Trophoblast cell (in vitro differentiated cells and primary cell): ENCODE measurements at places on chromosomes 4 and X.
A peak's percentile ranks its signal among the peaks of the same experiment; 100 is the strongest.

- peak within 1 kb of the TSS; percentile 81 for H3K4me3 ChIP-seq
- H3K27me3 ChIP-seq = no peaks in the 10 kb centered on the region
- peak within 1 kb of the TSS; percentile 70 for H3K27ac ChIP-seq
- DNase-seq = peak; percentile 17
- no peaks in the 10 kb centered on the region for H3K36me3 ChIP-seq
- peaks cover 10% of the 10 kb centered on the region for H3K4me1 ChIP-seq
Measured at GRCh38 chrX:50813843-50814661, at the start of gene SHROOM4. SHROOM4 (minus strand) TSS chrX:50814194; CDS start chrX:50814018, 176 bp downstream.

DNA sequence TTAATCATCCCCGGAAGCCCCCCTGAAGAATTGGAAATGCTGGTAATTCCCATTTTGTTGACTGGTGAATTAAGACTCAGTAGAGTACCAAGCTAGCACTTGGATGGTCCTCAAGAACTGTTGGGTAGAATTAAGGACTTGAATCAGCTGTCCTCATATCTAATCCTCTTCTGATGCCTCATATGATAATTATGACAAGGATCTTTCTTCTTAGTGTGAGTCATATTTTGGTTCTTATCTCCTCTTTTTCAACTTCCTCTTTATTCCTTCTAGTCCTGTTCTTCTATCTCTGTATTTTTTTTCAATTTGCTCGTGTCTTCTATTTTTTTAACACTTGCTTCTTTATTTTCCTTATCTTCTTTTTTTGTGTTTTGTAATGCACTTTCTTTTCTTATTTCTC, 206.3 kb upstream of the ANXA3 start:
- no peaks in the 10 kb centered on the region for H3K27me3 ChIP-seq
- H3K27ac ChIP-seq = no peak overlapping the region
- DNase-seq = no peak
- H3K4me3 ChIP-seq = no peak overlapping the region

DNA sequence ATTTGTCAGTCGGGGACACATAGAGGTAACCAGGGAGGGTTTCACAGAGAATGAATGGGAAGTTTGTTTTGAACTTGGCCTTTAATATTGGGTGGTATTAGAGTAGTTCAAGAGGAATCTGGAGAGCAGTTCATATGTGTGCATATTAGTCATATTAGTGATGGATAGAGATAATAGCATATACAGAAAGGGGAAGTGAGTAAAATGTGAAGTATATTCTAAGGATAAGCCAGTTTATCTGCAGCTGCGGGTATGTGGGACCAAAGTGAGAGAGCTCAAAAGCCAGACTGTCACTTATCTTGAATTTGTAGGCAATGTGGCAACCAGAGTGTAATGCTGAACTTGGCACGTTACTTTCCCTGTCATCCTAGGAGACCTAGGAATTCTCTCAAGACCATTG, 169.9 kb downstream of the AFF2 start:
- H3K36me3 ChIP-seq = no peaks in the 10 kb centered on the region
- no peaks in the 10 kb centered on the region for H3K27me3 ChIP-seq
- no peak overlapping the region for H3K27ac ChIP-seq
- DNase-seq = peak; percentile 45

DNA sequence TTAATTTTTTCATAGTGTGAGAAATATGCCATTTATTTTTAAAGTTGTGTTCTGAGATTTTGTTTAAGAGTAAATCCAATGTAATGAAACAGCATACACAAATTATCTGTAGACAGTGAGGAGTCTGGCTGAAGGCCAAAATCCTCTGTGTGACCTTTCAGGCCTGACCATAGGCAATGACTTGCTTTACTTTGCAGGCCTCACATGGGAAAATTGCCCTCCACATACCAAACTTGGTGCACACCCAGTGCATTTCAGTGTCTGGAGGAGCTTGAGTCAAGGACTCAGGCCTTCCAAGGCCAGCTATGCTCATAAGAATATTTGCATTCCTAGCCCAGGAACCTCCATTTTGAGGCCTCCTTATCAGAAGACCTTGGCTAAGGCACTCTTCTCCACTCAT, 430.1 kb downstream of the GABRG1 start:
- DNase-seq = no peak
- H3K27ac ChIP-seq = no peak overlapping the region
- H3K27me3 ChIP-seq = no peaks in the 10 kb centered on the region
- H3K4me3 ChIP-seq = no peak overlapping the region
- H3K4me1 ChIP-seq = no peaks in the 10 kb centered on the region

DNA sequence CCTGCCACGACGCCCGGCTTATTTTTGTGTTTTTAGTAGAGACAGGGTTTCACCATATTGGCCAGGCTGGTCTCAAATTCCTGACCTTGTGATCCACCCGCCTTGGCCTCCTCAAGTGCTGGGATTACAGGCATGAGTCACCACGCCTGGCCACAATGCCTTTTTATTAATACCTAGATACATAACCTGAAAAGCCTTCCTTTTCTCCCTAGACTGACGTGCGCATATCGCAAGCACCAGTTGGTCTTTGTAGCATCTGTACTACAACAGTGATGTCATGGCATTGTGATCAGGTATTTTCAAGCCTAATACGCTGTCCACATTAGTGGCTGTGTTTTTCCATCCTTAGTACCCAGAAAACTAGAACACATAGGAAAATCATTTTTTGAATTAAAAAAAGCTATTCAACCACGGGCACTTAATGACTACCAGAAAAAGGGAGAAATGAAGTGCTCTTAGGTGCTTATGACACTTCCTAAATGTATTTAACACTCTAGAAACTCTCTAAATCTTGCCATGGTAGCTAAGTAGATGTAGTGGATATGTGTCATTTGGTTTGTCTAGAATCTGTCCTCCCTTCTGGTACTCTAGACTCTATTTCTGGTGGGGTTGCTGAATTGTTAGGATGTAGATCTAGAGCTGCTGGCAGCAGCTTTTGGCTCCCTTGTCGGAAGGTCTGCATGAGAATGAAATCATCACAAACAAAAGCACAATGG, 707.8 kb downstream of the STIM2 start:
- no peak for DNase-seq
- H3K4me3 ChIP-seq = no peak overlapping the region
- H3K27ac ChIP-seq = no peak overlapping the region
- no peaks in the 10 kb centered on the region for H3K36me3 ChIP-seq

DNA sequence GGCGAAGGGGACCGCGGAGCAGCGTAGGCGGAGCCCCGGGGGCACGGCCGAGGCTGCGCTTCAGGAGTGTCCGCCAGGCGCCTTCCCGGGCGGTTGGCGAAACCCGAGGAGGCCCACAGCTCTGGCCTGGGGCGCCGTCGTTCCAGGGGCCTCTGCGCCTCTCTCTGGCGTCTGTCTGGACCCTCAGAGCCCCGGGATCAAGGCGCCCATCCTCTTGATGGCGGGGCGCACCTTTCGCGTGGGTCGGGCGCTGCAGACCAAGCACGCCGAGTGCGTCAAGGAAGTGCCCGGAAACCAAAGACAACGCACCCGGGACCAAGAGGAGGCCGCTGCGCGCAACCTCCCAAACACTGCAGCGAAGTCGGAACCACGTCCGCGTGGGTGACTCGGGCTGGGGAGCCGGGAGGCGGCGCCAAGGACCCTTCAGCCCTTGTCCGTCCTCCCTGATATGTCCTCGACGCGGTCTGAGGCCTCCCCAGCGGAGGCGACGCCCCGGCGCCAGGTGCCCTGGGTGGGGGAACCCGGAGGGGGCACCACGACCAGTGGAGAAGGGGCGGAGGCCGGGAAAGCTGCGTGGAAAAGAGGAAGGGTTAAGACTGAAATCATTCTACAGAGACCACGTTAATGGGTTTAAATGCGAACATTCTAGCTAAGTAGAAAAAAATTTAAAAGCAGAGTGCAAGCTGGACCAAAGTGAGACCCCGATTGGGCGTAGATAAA, 9.9 kb downstream of the HMX1 start:
- H3K4me1 ChIP-seq = peaks cover 25% of the 10 kb centered on the region
- H3K4me3 ChIP-seq = peak overlapping the region; percentile 61
- H3K27me3 ChIP-seq = peaks cover 90% of the 10 kb centered on the region
- H3K27ac ChIP-seq = no peak overlapping the region
- DNase-seq = no peak
- H3K36me3 ChIP-seq = no peaks in the 10 kb centered on the region

DNA sequence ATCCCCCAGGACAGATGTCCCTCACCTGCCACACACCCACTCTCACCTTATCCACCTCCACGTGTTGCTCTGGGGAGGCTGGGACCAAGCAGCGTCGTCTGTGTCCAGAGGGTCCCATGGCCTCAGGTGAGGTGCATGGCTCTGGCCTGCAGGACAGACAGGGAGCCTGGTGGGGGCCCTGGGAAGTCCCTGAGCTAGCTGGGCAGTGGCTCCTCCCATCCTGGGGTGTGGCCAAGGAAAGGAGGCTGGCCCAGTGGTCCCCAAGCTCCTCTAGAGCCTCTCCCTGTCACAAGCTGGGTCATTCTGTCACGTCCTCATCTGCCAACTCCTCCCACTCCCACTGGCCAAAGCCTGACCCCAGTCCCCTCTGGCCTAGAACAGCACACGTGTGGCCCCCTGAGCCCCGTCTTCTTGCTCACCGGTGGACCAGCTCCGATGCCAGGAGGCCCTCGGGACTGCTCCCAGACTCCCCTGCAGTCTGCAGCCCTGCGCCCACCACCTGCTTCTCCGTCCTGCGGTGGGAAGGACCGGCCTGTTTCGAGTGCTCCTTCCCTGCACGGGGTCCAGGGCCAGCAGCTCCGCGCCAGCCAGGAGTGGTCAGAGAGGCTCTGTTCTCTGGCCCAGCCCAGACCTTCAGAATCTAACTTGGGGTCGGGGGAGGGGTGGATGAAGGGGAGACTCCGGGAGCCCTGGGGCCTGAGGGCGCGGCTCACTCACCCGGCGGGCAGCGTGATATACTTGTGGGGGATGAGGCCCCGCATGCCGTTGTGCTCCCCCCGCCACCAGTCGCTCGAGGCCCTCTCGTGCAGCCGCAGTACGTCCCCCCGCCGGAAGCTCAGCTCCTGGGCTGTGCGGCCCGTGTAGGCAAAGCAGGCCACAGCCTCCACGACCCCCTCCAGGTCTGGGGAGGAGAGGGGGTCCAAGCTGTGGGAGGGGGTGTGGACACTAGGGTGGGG, 4.8 kb downstream of the AVPR2 start:
- H3K27ac ChIP-seq = no peak overlapping the region
- H3K27me3 ChIP-seq = no peaks in the 10 kb centered on the region

GRCh38 chrX:32995427-32995826, 215.9 kb downstream of the DMD start:
- no peak overlapping the region for H3K4me3 ChIP-seq
- no peaks in the 10 kb centered on the region for H3K27me3 ChIP-seq
- no peaks in the 10 kb centered on the region for H3K36me3 ChIP-seq

GRCh38 chrX:150616863-150617198, 48.4 kb downstream of the MTM1 start:
- H3K4me1 ChIP-seq = no peaks in the 10 kb centered on the region
- no peaks in the 10 kb centered on the region for H3K27me3 ChIP-seq
- no peak overlapping the region for H3K27ac ChIP-seq
- no peak for DNase-seq
- H3K36me3 ChIP-seq = peaks cover 1% of the 10 kb centered on the region
- H3K4me3 ChIP-seq = no peak overlapping the region
